ENCODE measurements at places on chromosomes 12 and 14.
A peak's percentile ranks its signal among the peaks of the same experiment; 100 is the strongest.

DNA sequence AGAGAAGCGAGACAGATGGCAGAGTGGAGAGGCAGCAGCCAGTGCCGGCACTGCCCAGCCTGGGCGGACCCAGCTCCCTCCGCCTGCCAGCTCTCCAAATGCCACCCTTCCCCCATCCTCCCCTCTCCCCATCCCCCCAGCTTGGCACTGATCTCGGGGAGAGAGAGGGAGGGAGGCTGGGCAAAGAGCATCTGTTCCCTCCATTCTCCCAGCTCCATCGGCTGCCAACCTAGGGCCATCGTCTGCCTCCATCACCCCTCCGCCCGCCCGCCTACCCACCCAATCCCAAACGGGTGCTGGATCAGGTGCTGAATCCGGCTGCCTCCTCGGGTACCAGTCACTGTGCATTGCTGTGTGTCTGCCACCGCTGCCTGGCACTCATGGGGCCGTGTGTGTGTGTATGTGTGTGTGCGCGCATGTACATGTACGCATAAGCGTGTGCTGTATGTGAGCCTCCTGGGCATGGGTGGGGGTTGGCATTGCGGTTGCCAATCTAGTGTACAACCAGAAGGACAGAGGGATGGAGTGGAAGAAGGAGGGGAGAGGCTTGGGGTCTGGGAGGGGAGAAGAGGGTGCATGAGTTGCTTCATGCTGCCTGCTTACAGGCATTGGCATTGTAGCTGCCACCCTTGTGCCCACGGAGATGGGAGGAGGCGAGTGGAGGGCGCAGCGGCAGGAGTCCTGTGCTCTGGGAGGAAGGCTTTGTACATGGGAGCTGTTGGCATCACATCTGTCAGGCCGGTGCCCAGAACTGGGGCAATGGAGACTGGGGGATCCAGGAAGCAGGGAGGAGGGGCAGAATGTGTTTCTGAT lies 38.4 kb downstream of the ZFHX2 start:
- H3K36me3 ChIP-seq = no peaks in the 10 kb centered on the region
- H3K27ac ChIP-seq = peak overlapping the region; percentile 29
- DNase-seq = no peak
- peak overlapping the region; percentile 9 for H3K4me3 ChIP-seq
- H3K27me3 ChIP-seq = no peaks in the 10 kb centered on the region

DNA sequence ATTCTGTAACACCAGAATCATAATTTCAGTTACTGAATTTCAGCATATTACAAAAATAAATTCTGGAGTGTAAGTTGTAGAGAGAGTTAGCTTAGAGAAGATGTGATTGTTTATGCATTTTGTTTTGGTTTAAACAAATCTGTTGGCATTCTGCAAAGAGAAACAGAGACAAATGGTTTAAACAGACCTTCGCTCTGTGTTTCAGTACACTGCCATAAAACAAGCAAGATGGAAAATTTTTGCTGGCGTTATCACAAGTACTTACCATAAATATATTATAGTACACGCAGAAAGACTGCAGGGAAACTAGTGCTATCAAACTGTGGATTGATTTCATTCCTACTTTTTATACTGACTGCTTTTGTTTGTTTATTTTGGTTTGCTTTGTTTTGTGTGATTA lies 850.3 kb upstream of the FOXG1 start:
- DNase-seq = no peak
- H3K27me3 ChIP-seq = no peaks in the 10 kb centered on the region
- H3K4me1 ChIP-seq = no peaks in the 10 kb centered on the region
- no peak overlapping the region for H3K27ac ChIP-seq
- no peaks in the 10 kb centered on the region for H3K36me3 ChIP-seq

- H3K27ac ChIP-seq = no peak overlapping the region
- H3K36me3 ChIP-seq = no peaks in the 10 kb centered on the region
- no peak for DNase-seq
- H3K27me3 ChIP-seq = no peaks in the 10 kb centered on the region
- peaks cover 19% of the 10 kb centered on the region for H3K4me1 ChIP-seq
Measured at GRCh38 chr12:104750061-104750460, 208.0 kb downstream of the SLC41A2 start.

DNA sequence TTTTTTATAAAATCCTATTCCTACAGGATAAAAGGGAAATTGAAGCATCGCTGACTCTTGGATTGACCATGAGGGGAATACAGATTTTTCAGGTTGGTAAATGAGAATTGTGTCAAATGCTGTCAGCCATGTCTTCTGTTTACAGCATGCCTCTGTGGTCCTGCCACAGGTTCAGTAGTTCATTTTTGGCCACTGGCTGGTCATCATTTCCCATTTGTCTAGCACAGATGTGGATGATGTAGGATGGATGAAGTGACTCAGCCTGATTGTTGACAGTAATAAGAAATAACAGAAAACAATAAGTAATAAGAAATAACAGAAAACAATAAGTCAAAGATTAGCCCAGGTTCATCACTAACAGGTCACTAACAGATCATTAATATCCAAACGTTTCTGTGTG lies 59.8 kb downstream of the FRMD6 start:
- H3K4me3 ChIP-seq = no peak overlapping the region
- no peaks in the 10 kb centered on the region for H3K4me1 ChIP-seq
- no peak overlapping the region for H3K27ac ChIP-seq

GRCh38 chr12:79367032-79367589 lies 323.7 kb downstream of the PAWR start:
- H3K27me3 ChIP-seq = no peaks in the 10 kb centered on the region
- H3K27ac ChIP-seq = no peak overlapping the region
- DNase-seq = no peak
- H3K36me3 ChIP-seq = no peaks in the 10 kb centered on the region
- H3K4me3 ChIP-seq = no peak overlapping the region
- H3K4me1 ChIP-seq = peaks cover 4% of the 10 kb centered on the region

GRCh38 chr12:92063641-92064040 lies 82.0 kb downstream of the BTG1 start:
- no peak overlapping the region for H3K4me3 ChIP-seq
- no peaks in the 10 kb centered on the region for H3K36me3 ChIP-seq
- no peak for DNase-seq
- no peaks in the 10 kb centered on the region for H3K27me3 ChIP-seq

Measured in suprapubic skin (tissue), 4 donors.